ENCODE measurements at places on chromosomes 5 and 9.

GRCh38 chr9:133518200-133518599 is 6.6 kb downstream of the MYMK start:
- no peak for DNase-seq

DNA sequence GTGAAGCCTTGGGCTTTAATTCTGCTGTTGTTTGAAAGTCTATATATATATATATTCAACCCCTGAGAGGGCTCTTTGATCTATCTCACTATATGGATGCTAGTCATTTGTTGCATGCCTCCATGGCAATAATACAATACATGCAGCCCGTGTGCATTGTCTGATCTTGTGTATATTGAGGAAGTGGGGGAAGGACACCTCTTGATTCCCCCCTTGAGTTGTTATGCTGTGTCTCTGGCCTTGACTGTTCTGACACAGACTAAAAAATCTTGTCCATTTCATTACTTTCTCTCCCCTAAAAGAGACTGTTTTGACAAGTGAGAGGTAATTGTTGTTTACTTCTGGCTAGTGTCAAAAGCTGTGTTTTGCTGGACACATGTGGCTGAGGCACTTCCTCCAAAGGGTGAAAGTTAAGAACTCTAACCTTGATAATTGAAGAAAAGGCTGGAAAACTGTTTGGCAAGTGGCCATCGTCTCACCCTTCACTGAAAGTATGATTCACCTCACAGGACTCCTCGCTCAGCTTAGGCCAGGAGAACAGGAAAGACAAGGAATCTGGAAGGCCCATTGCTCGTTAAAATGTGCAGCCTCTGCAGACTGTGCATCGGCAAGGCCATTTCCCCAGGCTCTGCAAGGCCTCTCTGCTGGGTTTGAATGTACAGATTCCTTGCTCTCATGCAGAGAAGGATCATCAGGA is 304.0 kb downstream of the PRELID2 start:
- DNase-seq: no peak

- no peak for DNase-seq
These were observed 40.8 kb downstream of the CSF2 start for GRCh38 chr5:132114150-132115121.

GRCh38 chr5:6736106-6736505 is 22.9 kb downstream of the TENT4A start:
- no peak for DNase-seq

GRCh38 chr5:91357806-91358205 is 25.3 kb downstream of the ARRDC3 start:
- DNase-seq: no peak

- DNase-seq: peak; percentile 17
These were observed 108.1 kb upstream of the SPRY4 start for GRCh38 chr5:142432961-142433360.
